ENCODE measurements at places on chromosomes 5 and 9. TPM values are rescaled to one million over a fixed set of nuclear protein-coding genes. Genes with fewer than 3 reads are reported as not detected.

- no peak for DNase-seq
Observed at GRCh38 chr9:17764306-17764705, 185.4 kb downstream of the SH3GL2 start.

GRCh38 chr5:27906481-27906880 is 868.1 kb upstream of the CDH9 start:
- DNase-seq, result peak; percentile 49

DNA sequence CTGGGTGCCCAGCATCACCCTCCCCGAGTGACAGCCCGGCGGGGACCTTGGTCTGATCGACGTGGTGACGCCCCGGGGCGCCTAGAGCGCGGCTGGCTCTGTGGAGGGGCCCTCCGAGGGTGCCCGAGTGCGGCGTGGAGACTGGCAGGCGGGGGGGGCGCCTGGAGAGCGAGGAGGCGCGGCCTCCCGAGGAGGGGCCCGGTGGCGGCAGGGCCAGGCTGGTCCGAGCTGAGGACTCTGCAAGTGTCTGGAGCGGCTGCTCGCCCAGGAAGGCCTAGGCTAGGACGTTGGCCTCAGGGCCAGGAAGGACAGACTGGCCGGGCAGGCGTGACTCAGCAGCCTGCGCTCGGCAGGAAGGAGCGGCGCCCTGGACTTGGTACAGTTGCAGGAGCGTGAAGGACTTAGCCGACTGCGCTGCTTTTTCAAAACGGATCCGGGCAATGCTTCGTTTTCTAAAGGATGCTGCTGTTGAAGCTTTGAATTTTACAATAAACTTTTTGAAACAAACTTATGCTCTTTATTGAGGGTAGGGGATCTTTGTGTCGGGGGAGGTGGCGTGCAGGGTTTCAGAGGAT is 1.3 kb downstream of the GADD45G start:
- peak; percentile 89 for DNase-seq

DNA sequence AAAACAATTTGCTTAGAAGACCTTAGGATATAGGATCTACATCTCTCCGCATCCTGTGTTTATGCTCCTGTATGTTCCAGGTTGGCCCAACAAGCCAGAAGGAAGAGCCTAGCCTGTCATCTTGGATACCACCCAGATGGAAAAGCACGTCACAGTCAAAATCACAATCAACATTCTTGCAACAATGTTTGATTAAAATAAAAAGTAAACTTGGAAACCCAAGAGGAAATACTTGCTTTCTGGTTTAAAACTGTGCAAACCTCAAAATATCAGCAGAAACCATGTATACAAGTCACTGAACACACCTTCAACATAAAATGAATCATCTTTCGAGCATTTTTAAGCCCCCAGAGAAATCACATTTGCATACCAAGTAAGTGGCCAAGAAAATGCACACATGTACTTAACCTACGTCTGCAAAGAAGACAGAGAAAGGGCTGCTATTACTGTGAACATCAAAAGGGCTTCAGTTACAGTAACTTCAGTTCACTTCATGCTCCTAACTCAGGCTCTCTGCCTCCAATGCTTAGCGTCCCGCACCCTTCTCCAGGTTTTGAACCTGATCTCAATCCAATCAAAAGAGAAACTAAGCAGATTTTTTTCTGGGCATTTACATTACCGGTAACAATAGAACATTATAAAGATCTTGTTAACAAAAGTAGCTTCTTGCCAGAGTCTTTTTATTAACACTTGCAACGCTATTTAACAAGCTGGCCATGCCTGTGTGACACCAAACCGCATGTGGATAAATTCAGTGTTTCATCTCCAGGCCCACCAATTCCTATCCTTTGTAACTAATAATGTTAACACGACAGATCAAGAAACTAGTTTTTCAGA is 1.3 kb downstream of the ENC1 start:
- DNase-seq, result peak; percentile 67

DNA sequence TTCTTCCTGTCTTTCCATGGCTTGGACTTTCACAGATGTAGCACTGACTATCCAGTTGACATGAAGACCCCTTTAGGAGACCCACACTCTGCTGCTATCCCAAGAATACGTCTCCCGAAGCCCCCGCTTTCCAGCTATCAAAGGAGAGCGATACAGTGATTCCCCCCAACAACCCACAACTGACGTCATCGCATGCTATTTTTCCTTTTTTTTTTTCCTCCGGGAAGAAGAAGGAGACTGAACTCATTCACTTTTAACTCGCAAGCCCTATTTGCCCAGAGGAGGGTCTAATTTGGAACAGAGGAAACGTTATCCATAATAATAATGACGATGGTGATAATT is 2.1 kb downstream of the PAPPA start:
- no peak for DNase-seq

DNA sequence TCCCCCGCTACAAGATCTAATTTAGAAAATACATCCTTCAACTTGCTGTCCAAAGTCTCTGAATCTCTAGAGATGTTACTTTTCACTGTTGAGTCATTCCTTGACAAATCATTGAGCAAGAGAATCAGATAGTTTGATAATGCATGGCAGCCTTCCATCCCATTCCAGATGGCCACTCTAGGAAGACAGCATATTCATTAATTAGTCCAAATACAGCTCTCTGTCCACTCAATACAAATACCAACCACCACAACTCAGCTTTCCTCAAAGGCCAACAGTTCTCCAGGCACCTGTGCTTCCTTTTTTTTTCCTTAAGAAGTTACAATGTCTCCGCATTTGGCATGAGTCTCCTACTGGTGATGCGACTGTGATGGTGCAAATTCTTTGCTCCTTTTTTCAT is 72.3 kb downstream of the DROSHA start:
- no peak for DNase-seq

- DNase-seq, result no peak
Observed at GRCh38 chr5:1661831-1662558, 137.6 kb downstream of the MRPL36 start.

- DNase-seq, result no peak
Observed at GRCh38 chr5:138964647-138965201, 89.6 kb upstream of the LRRTM2 start.

Gene IL3
- not detected for total RNA-seq

Gene GPRIN1
- total RNA-seq, result 4.3 TPM

DNA sequence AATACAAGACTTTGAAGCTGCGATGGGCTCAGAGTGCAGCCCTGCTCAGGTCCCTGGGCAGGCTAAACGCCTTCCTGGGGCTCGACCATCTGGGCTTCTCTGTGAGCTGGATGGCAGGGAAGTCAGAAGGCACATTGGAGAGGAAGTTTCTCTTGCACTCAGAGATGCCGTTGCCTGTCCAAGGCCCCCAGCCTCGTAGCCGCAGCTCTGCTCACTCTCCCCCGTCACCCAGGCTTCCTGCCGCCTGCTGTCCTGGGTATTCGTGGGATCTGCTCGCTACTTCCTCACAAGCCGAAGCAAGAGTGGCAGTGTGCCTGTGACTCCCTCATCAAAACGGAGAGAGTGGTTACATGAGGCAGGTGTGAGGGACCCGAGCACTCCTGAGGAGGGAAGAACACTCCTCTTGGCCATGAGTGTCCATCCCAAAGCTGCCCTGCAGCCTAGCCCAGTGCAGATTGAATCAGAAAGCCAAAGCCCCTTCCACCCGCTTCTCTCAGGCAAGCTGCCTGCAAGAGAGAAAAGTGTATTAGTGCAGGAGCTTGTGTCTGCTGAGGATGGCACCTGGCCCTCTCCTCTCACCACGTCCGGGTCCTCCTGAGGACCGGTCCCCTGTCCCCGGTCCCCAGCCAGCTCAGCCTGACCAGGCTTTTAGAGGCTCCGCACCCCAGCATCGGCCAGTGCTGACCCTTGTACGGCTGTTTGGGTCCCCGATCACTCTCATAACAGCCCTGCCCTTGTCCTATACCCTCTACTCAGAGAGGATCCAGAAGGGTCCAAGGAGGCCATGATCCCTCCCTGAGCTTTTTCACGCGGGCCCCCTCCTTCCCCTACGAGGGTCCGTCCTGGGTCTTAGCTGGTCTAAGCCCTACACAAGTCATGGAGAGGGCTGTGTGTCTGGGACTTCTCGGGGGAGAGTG is 7.3 kb downstream of the FCN2 start:
- no peak for DNase-seq

DNA sequence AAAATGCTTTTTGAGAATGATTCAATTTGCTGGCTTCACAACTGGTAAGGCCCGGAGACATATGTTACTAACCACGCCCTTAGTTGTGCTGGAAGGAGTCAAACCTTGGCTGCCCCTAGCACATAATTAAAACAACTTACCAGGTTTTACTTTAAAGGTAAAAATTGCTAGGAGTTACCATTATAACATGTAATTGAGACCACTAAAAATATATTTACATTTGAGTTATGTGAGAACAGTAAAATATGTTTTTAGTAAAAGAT is 435.6 kb upstream of the CDH9 start:
- no peak for DNase-seq

DNA sequence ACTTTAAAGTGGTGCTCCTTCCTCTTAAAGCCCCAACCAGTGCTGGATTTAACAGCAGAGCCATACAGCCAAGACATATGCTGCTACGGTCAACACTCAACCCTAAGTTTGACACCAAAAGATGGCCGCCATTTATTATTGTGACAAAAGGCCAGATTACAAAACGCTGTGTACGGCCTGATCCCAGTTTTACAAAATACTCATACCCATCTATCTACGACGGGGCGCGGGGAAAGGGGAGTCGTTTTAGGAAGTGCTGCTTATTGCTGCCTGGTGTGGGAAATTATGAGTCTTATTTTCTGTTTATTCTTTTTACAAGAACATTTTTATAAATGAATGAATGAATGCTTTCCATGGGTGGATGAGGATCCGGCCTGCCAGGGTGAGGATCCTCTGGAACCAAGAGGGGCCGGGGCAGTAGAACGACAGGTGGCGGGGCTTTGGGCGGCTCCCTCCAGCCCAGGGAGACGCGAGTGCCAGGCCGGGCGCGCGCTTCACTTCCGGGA is 457 bp upstream of the IDNK start:
- no peak for DNase-seq

GRCh38 chr5:61625681-61626621 is 293.9 kb downstream of the ZSWIM6 start:
- peak; percentile 42 for DNase-seq

Gene DND1
- total RNA-seq, result 2.7 TPM

DNA sequence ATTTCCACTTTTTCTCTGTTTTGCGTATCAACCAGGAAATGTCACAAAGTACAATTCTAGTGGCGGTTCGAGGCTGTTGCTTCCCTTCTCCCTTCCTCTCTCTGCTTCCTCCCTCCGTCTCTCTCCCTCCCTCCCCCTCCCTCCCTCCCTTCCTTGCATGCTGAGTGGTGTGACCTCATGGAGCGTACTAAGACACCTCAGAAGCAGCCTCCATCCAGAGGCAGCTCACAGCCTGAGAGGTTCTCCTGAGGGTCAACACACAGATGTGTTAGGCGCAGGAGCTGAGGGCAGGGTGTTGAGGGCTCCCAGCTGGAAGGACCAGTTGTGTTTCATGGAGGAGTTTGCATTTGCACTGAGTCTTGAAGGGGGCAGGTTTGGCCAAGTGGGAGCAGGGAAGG is 57.7 kb downstream of the COL5A1 start:
- no peak for DNase-seq

Gene LCN15
- not detected for total RNA-seq

DNA sequence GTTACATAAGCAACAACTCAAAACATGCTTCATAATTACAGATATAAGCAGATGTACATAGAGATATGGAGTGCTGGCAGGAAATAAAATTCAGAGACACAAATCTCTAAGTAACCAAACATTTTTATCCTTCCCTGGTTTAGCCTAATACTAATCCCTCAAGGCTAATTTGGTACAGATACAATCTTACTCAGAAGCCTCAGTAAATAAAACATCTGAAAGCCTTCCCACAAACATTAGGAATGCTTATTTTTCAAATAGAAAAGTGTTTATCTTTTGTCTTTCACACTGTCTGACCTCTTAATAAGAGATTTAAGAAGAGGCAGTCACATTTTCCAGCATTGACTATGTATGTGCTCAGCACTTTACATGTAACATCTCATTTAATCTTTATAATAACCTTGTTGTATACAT is 399.4 kb downstream of the ARRDC3 start:
- DNase-seq, result peak; percentile 11

Gene TMEM250
- total RNA-seq, result 109 TPM

Gene DPH7
- total RNA-seq, result 52.5 TPM

DNA sequence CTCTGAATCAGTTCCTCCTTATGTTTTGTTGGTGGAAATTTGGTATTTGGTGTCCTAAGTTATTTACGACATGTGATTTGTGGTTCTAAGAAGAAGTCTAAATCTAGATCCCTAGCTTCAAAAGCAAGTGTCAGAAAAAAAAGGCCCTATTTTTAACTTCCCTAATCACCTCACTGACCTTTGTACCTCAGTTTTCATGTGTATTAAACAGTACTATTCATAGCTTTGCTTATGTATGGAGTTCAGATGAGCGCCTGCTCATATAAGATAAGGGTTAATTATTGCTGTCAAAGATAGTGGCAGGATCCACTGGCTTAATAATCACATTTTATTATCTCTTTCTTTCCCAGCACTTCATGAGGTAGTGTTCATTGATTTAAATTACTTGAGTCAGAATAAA is 318.2 kb downstream of the PARP8 start:
- DNase-seq, result no peak

- no peak for DNase-seq
Observed at GRCh38 chr5:173328844-173329490, 753 bp upstream of the STC2 start.

Gene SHC3
- total RNA-seq, result 0.18 TPM

DNA sequence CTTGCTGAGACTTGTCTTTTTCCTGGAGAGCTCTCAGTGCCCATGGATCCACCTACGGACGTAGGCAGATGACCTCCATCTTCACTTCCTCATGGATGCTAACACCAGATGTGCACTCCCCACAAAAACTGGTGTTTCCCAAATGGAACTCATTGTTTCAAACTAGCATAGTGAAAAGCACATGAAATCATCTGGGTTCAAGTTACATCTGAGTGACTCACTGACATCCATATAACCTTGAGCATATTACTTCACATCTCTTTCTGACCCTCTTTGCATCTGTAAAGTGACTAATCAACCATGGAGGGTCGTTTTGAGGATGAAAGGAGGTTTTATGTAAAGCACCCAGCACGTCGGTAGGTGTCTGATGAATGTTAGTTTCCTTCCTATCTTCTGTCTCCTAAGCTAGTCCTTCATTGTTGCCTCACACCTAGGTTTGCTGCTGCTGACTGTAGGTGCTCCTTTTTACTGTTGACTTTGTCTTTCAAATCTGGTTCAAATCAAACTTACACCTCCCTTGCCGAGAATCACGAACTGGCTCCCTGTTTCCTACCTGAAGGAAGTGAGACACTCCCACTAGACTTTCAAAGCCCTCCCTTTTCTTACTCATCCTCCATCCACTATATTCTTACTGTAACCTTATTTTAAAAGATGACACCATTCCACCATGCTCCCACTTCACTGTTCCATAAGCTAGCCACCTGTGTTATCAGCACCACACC is 10.3 kb downstream of the OCLN start:
- no peak for DNase-seq

Gene GRIA1
- total RNA-seq, result not detected

All from HT-29 (cell line).